ENCODE measurements at places on chromosomes 1 and 21.
A peak's percentile ranks its signal among the peaks of the same experiment; 100 is the strongest.

DNA sequence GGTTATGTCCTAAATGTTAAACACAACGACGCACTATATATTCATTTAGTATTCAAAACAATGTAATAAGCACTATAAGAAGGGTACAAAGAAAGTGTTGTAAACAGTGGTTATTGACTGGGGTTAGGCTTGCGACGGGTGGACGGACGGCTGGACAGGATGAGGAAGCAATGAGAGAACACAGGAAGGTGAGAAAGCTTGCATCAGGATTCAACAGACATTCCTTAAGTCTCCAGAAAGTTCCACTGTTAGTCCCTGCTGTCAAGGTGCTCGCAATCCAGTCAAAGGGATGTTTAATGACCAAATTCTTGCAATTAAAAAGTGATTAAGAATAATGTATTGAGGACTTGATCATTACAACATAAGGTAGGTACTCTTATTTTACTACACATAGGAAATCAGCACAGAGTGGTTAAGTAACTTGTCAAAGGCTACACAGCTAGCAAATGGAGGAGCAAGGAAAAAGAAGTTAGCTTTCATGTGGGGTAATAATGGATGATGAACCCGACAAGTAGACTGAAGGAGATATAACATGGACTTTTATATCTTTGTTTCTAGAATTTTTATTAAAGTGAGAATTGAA lies 994 bp upstream of the ACBD6 start:
- DNase-seq: no peak

GRCh38 chr1:34415140-34415539 lies 238.4 kb downstream of the C1orf94 start:
- DNase-seq: no peak

- DNase-seq: no peak
These were observed 177.2 kb downstream of the PLPPR4 start for GRCh38 chr1:99441299-99442095.

- DNase-seq: no peak
These were observed 39.5 kb upstream of the UBE2U start for GRCh38 chr1:64163970-64164369.

DNA sequence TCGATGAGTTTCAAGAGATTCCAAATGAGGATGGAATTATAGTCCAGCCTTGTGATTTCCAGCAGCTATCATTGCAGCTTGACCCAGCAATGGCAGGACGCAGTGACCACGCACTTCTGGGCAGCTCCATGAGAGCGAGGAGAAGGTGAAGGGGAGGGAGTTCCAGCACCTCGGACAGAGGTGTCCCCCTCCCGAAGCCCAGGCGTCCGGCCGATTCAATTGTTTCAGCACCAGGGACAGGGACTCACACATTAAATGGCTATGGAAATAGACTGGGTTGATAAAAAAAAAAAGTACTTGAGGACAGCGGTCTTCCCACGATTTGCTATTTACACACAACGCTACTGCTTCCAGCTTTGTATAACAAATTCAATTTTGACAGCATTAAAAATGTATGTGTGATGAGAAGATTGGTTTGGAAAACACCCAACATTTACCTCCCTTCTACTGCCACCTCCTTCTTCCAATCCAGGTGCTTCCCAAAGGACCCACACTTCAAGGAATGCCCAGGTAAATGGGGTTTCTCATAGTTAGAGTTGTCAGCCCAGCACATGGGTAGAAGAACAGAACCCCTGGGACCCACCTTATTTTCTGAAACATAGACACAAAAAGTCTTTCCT lies 71.8 kb downstream of the DISP3 start:
- DNase-seq: peak; percentile 80

GRCh38 chr1:224846119-224846907 lies 83.2 kb upstream of the DNAH14 start:
- no peak for DNase-seq

DNA sequence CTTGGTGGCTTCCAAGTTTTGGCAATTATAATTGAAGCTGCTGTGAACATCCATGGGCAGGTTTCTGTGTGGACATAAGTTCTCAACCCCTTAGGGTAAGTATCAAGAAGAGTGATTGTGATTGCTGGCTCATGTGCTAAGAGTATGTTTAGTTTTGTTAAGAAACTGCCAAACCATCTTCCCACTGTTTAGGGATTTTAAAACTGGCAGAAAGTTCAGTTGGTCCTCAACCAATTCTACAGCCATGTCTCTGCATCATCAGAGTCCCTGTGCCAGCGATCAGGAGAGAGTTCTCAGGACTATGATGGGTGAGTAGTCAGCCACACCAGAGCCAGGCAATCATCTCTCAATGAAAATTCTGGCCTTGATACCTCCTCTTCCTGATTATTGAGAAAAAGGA lies 193.8 kb downstream of the ZC3H11B start:
- DNase-seq: no peak

DNA sequence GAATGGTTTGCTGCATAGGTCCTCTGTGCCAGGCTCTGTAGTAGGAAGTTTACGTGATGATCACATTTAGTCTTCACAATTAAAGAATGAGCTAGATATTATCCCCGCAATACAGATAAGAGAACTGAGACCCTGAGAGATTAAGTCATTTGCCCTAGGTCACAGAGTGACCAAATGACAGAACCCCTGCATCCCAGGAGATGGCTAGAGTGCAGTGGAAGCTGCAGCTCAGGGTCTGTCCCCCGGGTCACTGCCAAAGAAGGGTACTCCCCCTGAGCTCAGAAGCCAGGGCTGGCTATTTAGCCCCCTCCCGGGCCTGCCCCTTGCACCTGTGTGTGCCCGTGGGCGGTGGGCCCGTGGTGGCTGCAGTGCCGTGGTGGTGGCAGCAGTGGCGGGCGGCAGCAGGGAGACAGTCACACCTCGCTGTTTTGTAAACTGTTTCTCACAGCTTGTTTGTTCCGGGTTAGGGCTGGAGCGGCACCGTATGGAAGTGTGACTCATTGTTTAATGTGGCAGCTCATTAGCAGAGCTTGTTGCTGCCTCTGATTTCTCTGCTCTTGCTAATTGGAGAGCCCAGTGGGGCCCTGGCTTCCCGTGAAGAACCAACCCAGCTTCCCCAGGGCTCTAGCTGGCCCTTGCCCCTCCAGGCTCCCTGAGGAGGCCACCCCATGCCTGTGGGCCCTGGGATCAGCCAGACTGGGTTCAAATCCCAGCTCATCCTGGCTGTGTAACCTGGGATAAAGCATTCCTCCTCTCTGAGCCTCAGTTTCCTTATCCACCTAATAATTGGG lies 19.3 kb upstream of the FOXO6 start:
- DNase-seq: no peak

DNA sequence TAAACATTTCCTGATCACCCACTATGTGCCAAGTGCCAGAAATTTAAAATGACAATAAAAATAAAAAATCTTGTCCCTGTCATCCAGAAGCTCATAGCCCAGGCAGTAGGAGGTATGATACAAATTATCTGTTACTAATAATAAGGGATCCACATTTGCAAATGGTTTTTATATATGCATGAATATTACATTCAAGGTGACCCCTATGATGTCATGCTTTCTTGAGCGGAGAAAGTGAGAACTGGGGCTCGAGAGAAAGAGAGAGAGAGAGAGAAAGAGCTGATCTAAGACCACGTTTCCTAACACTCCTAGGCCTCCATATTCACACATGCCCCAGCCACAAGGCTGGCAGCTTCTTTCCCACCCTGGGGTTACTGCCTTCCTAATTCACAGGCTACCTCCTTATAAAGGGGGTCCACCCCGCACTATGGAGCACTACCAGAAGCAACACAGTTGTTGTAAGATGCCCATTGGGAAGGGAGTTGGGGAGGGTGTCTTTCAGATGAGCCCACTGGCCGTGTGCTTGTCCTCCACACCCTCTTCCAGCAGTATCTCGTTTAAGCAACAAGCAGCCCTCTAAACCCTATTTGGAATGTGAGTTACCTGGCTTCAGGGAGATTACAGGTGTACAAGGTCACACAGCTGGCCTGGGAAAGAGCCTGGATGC lies 28.8 kb upstream of the LRRN2 start:
- no peak for DNase-seq

GRCh38 chr1:79082233-79082632 lies 75.7 kb upstream of the ADGRL4 start:
- no peak for DNase-seq

- no peak for DNase-seq
These were observed 56.1 kb downstream of the NTPCR start for GRCh38 chr1:233006541-233006973.

- DNase-seq: no peak
These were observed 19.2 kb upstream of the GUCA2B start for GRCh38 chr1:42133809-42134526.

DNA sequence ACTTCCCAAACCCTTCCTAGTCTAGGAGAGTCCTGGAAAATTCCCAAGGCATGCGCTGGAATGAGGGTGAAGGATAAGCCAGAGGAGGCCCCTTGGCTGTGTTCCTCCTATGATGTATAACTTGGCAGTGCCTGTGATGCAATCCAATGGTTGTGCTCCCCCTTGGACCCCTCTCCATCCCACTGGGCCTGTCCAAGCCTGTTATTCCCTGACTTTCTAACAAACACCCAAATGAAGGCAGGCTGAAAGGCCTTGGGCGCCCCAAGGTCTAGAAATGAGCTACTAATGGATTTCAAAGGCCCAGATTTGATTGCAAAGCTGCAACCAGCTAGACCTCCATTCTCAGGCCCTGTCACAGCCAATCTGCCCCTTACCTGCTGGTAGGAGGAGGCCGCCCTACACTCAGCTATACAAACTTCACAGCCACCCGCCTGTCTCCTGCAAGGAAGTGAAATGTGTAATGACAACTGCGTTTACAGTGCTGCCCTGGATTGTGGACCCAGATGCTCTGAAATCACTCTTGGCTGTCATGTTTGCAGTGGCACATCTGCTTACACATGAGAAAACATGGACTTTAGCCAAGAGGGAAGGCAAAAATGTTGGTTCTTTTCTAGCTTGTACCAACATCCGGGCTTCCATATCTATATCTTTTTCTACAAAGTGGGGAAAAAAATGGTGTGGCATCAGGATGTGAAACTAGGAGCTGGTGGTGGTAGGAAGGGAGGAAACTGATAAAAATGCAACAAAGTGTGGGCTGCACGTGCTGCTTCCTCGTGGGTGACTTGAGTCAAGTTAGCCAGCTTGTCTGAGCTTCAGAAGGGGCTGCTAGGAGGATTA lies 130.4 kb downstream of the TRABD2B start:
- DNase-seq: no peak

DNA sequence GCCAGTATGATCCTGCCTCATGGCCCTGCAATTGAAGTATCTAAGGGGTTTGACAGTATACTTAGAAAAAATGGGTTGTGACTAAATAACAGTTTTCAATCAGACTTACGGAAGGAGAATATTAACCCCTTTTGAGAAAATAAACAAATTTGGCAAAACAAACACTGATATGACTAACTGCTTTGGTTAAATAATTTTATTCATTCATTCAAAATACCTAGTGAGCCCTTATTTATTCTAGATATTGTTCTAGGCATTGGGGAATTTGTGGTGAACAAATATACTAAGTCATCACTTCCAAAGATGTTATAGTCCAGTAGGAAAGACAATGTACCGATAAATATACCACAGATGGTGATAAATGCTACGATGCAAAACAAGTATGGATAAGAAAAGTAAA lies 358.7 kb downstream of the TGFB2 start:
- no peak for DNase-seq

DNA sequence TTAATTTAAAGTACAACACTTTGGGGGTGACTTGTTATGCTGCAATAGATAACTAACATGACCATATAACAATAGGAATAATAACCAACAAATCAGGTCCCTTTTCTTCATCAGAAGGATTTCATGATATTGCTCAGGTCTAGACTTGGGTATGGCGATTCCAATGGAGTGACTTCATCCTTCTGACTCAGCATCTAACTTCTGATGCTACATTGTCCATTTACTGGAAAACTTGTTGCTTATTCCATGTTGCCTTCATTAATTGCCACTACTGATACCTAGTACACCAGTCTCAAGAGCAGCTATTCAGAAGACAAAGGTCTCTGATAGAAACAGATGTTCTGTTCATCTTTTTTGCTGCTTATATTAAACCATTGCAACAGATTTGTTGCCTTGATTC lies 324.3 kb downstream of the TGFB2 start:
- no peak for DNase-seq

GRCh38 chr1:43947061-43947873 lies 517 bp downstream of the IPO13 start:
- no peak for DNase-seq

DNA sequence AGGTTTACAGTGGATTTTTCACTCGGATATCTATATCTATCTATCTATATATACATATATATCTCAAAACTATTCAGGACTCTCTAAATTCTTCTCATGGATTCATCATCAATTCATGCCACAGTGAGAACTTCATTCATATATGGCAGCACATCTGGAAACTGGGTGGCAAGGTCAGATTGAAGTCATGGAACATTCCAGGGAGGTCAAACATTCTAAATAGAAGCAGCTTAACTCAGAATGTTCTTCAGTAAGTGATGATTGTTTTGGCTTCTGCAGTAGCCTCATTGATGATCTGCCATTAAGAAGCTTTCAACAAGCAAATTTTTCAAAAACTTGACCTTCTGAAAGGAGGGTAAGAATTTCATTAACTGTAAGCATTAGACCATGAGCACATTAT lies 46.9 kb upstream of the ADAMTS1 start:
- DNase-seq: no peak

DNA sequence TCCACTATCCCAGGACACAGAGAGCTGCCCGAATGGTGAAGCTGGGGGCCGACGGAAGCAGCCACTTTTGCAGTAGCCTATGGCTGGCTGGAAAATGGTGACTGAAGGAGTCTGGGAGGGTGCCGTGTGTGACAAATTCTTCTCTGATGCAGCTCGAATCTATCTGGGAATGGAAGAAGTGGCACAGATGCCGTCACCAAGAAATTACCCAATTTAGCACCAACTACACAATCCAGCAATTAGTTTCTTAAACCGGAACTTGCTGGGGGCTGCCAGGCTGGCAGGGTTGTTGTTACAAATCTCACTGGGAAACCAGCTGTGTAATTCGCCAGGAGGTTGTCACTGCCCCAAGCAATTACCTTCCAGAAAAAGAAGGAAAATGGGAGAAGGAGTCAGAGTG lies 18.0 kb downstream of the DLGAP3 start:
- no peak for DNase-seq

Data from hematopoietic multipotent progenitor cell treated with erythropoietin and hydrocortisone succinate and interleukin-3 and kit ligand, for 8 days (in vitro differentiated cells).